CD4-positive, alpha-beta T cell treated with Interleukin-17A for 1 hour (primary cell): ENCODE measurements at places on chromosomes 6 and 20.

DNA sequence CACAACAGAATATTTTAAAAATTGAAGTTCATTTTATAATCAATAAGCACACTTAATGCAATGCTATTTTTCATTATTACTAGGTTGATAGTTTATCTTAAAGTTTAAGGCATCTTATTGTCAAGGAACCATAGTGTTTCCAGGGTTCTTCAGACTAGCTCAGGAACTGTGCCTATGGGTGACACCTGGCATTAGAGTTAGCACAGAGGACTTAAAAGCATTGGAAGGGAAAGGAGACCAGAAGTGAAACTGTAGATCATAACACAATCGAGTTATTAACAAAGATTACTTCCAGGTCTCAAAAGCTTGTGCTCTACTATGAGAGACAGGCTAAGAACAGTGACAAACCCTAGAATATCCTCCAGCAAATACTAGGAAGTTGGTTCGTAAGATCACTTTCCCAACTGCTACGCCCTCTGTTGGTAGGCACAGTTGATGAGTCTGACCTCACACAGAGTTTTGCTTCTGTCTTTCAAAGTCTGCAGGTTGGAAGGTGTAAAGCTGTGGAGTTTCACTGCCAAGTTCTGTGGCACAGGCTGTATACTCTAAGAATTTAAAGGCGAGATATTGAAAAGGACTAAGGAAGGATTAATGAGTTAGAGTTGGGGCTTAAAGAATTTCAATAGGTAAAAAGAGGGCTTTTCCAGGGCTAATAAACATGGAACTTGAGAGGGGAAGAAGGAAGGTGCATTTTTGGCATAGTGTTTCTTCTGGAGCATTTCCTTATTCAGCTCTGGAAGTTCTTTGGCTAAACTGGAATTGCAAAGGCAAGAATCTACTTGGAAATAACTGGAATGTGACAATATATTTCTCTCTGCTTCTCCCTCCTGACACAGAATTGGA, 531.3 kb upstream of the JAG1 start:
- DNase-seq, result peak; percentile 2

DNA sequence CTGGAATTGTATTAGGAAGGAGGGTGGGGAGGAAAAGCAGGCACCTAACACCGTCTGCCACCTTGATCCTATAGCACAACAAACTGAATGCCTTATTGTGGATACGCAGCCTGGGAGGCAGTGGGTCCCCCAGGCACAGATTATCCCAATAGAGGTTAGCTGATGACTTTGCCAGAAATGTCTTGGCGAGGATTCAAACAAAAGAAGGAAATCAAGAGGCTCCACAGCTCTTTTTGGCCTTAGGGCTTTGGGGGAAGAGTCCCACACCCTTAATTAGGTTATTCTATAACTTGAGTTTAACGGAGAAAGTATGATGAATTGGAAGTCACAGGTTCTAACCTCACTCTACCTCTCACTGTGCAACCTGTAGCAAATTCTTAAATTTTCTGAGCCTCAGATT, 102.0 kb downstream of the MRPL14 start:
- DNase-seq, result no peak

DNA sequence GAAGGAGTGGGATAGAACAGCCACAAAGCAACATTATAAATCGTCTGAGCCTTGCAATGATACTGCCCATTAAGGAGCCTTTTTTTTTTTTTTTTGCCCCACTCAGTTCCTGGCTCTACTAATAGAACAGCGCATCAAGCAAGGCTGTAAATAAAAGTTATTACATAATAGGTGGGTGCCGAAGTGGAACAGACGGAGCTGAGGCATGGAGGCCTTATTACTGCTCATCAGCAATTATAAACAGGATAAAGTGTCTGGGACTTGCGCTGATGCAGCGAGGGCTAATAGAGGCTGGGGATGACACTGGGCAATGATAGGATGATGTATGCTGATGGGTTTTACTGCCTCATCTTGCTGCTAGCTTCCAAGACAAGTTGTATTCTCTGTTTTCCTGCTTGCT, 272.1 kb downstream of the ZFAND3 start:
- DNase-seq, result no peak

- peak; percentile 57 for DNase-seq
Measured at GRCh38 chr20:21099751-21100577, 6.2 kb downstream of the LINC00237 start.

- DNase-seq, result peak; percentile 10
Measured at GRCh38 chr6:30612213-30612612, 4.8 kb downstream of the PPP1R10 start.

DNA sequence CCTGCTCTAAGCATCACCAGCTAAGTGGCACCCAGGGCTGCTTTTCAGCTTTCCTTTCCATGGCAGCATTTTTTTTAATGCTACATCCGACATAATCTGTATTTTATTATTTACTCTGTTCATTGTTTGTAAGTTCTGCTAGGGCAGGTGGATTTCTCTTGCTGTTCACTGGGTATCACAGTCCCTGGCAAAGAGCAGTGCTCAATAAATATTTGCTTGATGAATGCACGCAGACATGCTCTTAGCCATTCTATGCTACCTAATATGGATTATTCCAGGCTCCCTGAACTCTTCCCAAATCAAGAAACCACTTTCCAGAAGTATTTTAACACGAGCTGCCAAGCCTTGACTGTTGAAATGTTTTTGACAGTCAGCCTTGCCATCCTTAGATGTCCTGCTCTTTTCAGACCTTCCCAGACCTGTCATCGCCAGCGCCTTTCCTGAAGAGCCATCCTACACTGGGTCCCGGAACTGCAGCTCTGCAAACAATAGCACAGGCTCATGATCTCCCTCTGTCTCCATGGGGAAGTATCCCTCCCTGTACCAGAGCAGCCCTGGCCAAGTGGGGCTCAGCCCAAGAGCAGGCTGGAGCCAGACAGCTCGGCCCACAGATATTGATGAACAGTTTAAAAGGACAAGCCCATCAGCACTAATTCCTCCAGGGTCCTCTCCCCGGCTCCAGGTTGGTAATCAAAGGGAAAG, 136.5 kb upstream of the CDH4 start:
- no peak for DNase-seq

DNA sequence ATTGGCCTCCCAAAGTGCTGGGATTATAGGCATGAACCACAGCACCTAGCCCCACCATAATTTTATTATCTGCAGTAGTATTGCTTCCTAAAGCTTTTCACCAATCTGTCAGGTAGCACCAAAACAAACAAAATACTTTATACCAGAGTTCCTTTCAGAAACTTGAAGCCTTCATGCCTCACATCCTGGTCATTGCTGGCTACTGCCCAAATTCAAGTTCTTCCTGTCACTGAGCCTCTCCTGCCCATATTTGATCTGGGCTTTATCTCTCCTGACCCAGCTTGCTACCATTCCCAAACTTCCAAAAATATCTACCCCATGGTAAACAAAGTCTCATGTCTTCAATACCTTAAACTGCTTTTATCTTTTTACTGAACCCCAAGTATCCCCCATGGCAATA, 34.9 kb upstream of the DST start:
- DNase-seq, result no peak

DNA sequence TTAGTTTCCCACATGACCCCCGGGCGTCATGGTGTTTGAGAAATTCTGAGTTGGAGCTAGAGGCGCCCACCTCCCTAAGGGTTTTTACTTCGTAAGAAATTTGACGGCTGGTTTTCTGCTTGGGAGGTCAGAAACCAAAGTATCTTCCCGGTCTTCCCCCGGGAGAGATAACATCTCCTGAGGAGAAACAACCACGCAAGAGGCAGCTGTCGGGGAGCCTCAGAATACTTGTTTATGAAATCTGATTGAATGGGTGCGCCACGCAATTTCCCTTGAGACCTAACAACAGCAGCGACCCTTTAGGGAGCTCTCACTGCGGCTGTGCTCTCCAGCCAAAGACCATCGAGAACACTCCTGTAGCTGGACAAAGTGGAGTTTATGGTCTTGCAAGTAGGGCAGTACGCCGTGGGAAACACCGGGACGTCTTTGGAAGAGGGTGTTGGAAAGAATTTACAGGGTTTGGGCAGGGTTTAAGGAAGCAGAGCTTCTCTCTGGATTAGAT, 608 bp upstream of the EIF2S2 start:
- DNase-seq, result no peak

DNA sequence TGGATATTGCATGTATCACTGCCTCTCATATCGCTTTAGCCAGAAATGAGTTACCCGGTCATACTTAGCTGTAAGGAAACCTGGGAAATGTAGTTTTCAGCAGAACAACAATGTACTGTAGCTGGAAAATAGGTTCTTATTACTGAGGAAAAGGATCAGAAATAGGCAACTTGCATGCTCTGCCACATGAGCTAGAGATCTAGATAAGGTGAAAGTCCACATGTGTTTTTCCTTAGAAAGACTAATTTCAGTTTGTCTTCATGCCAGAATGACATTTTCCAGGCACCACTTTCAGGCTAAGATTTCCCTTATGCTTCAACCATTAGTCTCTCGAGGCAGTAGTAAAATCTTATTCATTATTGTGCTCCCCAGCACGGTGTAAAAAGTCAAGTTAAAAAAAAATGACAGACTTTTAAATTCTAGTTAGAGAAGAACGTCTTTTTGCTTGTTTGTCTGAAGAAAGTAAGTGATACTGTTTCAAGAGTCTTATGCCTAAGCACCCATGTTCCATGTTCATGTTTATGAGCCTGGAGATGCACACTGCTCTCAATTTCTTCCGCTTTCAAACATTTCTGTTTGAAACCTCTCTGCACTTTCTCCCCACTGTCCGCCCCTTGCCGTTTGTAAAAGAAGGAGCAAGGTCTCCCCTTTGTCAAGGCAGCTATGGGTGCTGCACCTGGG, 67.6 kb downstream of the ZNF831 start:
- no peak for DNase-seq

- DNase-seq, result peak; percentile 64
Measured at GRCh38 chr20:53608456-53609452, 15.1 kb upstream of the ZNF217 start.

DNA sequence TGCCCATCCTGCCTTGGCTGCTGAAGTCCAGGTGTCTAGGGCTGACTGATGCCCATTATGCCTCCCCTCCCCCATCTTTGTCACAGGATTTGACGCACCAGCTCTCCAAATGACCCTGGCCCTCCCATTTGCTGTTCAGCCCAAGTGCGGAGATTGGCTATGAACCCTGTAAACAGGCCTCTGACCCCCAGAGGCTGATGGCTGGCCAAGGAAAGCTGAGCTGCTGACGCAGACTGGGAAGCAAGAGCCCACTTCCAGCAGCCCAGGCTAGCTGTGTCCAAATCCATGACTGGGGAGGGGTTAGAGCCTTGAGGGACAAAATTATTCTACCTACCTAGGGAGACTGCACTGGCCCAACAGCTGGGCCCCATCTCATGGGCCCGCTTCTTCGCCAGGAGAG, 797 bp upstream of the GNRH2 start:
- DNase-seq, result no peak

DNA sequence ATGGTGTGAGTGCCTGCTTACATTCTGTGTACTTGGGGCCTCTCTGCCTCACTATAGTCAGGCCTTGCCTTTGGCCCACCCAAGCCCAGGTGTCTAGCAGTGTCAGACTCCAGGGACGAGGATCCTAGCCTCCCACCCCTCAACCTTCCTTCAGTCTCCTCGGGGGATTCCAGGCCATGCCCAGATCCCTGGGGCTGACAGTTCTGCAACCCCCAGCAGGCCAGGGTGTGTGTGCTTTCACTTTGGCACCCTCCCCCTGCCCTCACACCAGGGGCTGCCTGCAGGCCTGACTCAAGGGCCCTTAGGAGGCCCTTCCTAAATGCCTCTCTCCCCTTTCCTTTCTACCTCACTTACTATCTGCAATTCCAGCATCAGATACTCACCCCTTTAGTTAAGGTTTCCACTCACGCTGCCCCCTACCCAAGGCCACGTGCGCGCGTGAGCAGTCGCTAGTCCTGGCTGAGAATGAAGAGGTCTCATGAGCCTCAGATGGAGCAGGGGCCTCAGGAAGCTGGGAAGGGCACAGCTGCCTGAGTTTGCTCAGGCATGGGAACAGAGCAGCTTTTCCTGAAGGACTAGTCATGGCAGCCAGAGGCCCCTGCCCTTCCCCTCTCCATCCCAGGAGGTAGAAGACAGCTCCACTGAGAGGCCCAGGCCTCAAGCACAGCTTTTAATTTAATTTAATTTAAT, 859 bp upstream of the CLPS start:
- DNase-seq, result no peak

DNA sequence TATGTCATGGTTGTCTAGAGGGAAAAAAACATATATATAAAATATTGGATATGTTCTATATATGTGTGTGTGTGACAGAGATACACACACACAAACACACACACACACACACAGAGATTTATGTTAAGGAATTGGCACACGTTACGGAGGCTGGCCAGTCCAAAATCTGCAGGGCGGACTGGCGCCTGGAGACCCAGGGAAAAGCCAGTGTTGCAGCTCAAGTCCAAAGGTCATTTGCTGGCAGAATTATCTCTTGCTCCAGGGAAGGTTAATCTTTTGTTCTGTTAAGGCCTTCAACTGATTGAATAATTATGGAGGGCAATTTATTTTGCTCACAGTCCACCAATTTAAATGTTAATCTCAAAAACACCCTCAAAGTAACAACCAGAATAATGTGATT, 37.5 kb upstream of the PDE7B start:
- DNase-seq, result no peak

GRCh38 chr6:3385660-3386151, 71.1 kb downstream of the SLC22A23 start:
- no peak for DNase-seq

- no peak for DNase-seq
Measured at GRCh38 chr6:129069006-129069405, 186.1 kb downstream of the LAMA2 start.

DNA sequence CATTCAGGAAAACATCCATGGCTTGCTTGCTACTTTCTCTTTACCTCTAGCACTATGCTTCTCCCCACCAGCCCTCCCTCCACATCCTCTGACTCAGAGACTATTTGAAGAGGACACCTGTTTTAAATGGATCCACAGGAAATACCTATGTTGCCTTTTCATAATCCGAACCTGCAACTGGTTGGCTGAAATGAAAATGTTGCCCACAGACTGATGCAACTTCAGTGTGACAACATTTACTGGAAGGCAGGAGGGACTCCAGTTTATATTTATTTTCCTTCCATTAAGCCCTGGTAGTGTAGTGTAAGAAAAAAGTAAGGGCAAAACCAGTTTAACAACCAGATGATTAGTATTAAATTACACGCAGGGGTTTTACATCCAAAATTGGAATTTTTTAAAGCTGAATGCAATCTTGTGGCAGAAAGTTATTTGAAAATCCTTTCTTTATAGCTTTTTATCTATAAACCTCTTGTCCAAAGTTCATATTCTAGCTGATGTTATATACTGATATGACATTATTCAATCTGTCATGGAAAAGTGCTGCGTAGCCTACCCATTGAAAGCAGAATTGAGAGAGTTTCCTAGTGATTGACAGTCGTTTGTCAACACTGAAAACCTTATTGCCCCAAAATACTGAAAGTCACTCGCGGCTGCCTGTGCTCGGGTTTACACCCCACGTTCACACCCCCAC, 881 bp upstream of the AIG1 start:
- peak; percentile 46 for DNase-seq

DNA sequence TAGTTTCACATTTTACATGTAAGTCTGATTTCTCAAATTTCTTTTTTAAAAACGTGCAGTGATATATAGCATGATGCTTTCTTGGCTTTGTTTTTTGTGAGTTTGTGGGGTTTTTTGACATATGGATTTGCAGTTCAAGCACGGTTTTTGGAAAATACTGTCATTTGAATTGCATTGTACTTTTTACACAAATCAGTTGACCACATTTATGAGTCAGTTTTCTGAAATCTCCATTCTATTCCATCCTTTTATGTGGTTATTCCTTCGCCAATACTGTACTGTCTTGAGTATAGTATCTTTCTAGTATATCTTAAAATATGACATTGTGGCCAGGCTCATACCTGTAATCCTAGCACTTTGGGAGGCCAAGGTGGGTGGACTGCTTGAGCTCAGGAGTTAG, 890.0 kb upstream of the CITED2 start:
- no peak for DNase-seq

GRCh38 chr20:17611290-17611539, 41.3 kb downstream of the DSTN start:
- no peak for DNase-seq
